IMR-90 (cell line): ENCODE measurements at places on chromosomes 1 and 21.
A peak's percentile ranks its signal among the peaks of the same experiment; 100 is the strongest.

- H3K27ac ChIP-seq: no peak overlapping the region
- H3K27me3 ChIP-seq: no peaks in the 10 kb centered on the region
- peaks cover 3% of the 10 kb centered on the region for H3K4me1 ChIP-seq
- no peak for DNase-seq
- no peak overlapping the region for H3K4me3 ChIP-seq
- H3K36me3 ChIP-seq: peaks cover 19% of the 10 kb centered on the region
These were observed 53.6 kb upstream of the HP1BP3 start for GRCh38 chr1:20840731-20841130.

GRCh38 chr1:59013276-59013927 lies 229.6 kb upstream of the JUN start:
- H3K4me3 ChIP-seq: peak overlapping the region; percentile 6; the same call in 1 of the 2 replicates
- H3K27me3 ChIP-seq: no peaks in the 10 kb centered on the region
- H3K36me3 ChIP-seq: no peaks in the 10 kb centered on the region
- H3K27ac ChIP-seq: peak overlapping the region; percentile 63
- H3K4me1 ChIP-seq: peaks cover 20% of the 10 kb centered on the region

DNA sequence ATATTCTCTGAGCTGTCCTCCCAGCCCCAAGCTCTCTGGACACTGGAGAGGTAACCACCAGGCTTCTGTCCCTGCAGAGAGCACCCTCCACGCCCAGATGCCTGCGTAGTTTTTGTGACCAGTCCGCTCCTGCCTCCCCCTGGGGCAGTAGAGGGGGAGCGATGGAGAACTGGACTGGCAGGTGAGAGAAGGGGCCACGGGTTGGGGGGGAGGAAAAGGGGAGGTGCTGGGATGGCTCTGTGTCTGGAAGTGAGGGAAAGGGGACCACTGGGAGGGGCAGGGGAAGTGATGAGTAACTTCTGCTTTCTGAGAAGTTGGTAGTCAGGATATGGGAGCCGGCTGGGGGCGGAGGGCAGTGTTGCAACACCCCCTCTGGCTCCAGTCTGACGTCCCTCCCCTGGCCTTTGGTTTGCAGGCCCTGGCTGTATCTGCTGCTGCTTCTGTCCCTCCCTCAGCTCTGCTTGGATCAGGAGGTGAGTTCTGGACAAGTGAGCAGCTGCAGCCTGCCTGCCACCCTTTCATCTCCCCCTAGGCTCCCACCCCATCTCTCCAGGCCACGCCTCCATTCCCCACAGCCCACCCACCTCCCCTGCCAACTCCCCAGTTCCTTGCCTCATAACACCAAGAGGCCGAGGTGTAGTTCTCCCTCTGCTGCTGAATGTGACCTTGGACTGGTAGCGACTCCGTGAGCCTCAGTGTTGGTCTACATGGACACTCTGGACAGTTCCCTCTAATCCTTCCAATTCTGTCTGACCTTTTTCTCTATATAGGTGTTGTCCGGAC lies 3.1 kb downstream of the ADAMTSL4 start:
- peak; percentile 92 for DNase-seq
- H3K4me3 ChIP-seq: no peak overlapping the region
- peak overlapping the region; percentile 72 for H3K27ac ChIP-seq
- no peaks in the 10 kb centered on the region for H3K27me3 ChIP-seq
- H3K36me3 ChIP-seq: peaks cover 5% of the 10 kb centered on the region
- H3K4me1 ChIP-seq: peaks cover 26% of the 10 kb centered on the region

GRCh38 chr1:1435106-1435903 lies at the start of gene VWA1:
Gene VWA1 (plus strand): TSS chr1:1435690. CDS start chr1:1435749, 59 bp downstream.
- peak within 1 kb of the TSS; percentile 57 for H3K4me3 ChIP-seq
- peaks cover 21% of the 10 kb centered on the region for H3K4me1 ChIP-seq
- no peaks in the 10 kb centered on the region for H3K36me3 ChIP-seq
- no peak within 1 kb of the TSS for H3K27ac ChIP-seq
- DNase-seq: peak; percentile 58
- no peaks in the 10 kb centered on the region; the same call in 1 of the 2 replicates for H3K27me3 ChIP-seq

- no peaks in the 10 kb centered on the region for H3K27me3 ChIP-seq
- no peaks in the 10 kb centered on the region for H3K36me3 ChIP-seq
- no peak for DNase-seq
- no peak overlapping the region for H3K4me3 ChIP-seq
These were observed 2029.3 kb downstream of the MRPL39 start for GRCh38 chr21:23578027-23578426.

DNA sequence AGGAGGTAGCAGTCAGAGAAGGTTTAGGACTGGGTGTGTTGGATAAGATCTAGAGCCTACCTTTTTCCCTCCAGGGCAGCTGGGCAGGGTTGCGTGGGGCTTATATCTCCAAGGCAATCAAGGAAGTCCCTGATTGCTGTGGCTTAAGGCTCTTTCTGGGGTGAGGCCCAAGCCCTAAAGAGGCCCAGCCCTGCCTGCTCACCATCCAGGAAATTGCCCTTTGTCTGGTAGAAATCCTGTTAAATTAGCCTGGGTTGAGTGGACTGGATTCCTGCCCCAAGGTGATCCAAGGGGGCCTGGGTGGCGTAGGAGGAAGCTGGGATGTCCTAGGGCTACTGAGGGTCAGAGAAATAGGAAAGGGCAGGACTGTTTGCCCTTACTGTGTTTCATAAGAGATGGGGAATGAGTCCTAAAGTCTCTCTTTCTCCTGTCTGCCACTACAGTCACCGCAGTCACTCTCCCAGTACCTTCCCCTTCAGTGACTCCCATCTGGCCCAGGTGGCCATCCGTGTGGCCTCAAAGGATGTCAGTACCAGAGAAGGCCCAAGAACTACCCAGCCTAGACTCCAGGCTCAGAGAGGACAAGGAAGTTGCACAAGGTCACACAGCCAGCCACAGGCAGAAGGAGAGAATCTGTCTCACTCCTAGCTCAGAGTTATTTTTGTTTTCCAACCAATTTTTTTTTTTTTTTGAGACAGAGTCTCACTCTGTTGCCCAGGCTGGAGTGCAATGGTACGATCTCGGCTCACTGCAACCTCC lies 25.8 kb downstream of the MFSD2A start:
- no peaks in the 10 kb centered on the region for H3K36me3 ChIP-seq
- H3K4me1 ChIP-seq: peaks cover 2% of the 10 kb centered on the region
- DNase-seq: no peak

GRCh38 chr1:64877151-64877550 lies 89.2 kb downstream of the JAK1 start:
- peaks cover 33% of the 10 kb centered on the region for H3K36me3 ChIP-seq
- no peak overlapping the region for H3K4me3 ChIP-seq
- no peak overlapping the region for H3K27ac ChIP-seq
- peaks cover 3% of the 10 kb centered on the region for H3K4me1 ChIP-seq
- DNase-seq: no peak
- H3K27me3 ChIP-seq: no peaks in the 10 kb centered on the region

- no peak for DNase-seq
- H3K4me3 ChIP-seq: no peak overlapping the region
- no peaks in the 10 kb centered on the region for H3K27me3 ChIP-seq
- no peaks in the 10 kb centered on the region for H3K36me3 ChIP-seq
- H3K27ac ChIP-seq: no peak overlapping the region
These were observed 3.3 kb upstream of the FMO4 start for GRCh38 chr1:171310661-171311087.
